ENCODE measurements at places on chromosomes 2 and 18. TPM values are rescaled to one million over a fixed set of nuclear protein-coding genes. Genes with fewer than 3 reads are reported as not detected.

GRCh38 chr2:123961576-123961975 lies 63.5 kb upstream of the CNTNAP5 start:
- no peak for DNase-seq

- DNase-seq, result no peak
These were observed 161.8 kb upstream of the DTNA start for GRCh38 chr18:34548120-34548972.

The LYPD6B gene
- 14.7 TPM for total RNA-seq

GRCh38 chr2:100208141-100208770 lies 65.9 kb upstream of the AFF3 start:
- no peak for DNase-seq

The NEUROD1 gene
- total RNA-seq, result not detected

- DNase-seq, result no peak
These were observed 1130.3 kb upstream of the ZEB2 start for GRCh38 chr2:145650226-145650625.

DNA sequence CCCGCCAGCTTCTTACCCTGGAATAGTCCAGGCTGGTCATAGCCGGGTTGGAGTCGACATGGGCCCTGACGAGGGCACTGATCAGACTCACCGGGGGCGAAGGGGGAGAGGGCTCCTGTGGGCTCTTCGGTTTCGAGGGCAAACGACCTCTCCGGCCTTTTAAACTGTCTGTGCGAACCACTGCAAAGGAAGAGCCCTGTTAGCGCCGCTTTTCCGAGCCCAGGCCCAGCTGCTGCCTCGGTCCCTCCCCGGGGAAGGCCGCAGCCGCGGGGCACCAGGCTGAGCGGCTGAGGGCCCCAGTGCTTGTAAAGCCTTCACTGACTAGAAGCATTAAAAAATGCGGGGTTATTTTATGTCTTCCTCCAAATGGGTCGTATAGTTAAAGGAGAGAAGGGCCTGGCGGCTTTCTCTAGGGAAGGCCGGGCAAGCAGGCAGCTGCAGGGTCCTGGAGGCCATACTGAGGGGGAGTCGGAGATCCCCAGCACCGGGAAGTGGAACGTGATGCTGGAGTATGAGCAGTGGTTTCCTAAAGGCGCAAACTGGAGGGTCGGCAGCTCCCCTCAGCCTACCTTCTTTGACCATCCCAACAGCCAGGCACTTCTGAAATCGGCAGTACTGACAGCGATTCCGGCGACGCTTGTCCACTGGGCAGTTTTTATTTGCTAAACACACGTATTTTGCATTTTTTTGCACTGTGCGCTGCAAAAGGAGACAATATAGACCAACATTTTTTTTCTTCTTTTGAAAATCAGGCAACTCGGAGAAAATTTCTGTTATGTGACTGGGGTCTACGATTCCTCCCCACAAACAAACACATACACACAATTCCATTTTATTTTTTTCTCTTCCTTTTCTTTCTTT lies 4.5 kb downstream of the NR4A2 start:
- DNase-seq, result no peak

The EVA1A gene
- 4.6 TPM for total RNA-seq

- DNase-seq, result no peak
These were observed 28.3 kb upstream of the EPG5 start for GRCh38 chr18:45995461-45995860.

The MAP4K4 gene
- 82.2 TPM for total RNA-seq

DNA sequence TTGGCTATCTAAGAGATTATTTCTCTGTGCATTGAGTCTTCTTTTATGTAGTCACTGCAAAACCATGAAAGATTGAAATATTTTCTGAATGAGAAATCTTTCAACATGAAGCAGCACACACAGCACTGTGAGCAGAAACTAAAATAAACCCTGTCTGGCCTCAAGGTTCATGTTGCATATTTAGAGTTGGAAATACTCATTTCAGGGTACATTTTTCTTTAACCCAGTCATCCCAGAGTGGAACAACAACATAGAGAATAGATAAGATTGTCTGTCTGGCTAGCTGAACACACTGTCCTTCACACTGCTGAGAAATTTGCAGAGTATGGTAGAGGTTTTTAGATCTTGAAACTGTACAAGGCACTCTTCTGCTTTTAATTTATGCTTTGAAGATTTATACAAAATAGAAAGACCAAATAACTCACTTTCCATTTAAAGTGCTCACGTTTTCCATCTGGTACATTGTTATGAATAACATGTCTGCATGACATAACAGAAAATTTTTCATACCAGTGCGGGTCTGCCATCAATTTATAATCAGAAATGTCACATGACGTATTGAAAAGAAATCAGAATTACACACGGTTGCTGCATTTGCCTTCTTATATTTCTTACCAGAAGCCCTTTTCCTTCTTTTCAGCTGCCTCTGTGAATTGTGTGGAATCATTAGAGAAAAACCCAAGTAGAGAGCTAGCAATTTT lies 25.0 kb upstream of the FN1 start:
- DNase-seq, result peak; percentile 85

DNA sequence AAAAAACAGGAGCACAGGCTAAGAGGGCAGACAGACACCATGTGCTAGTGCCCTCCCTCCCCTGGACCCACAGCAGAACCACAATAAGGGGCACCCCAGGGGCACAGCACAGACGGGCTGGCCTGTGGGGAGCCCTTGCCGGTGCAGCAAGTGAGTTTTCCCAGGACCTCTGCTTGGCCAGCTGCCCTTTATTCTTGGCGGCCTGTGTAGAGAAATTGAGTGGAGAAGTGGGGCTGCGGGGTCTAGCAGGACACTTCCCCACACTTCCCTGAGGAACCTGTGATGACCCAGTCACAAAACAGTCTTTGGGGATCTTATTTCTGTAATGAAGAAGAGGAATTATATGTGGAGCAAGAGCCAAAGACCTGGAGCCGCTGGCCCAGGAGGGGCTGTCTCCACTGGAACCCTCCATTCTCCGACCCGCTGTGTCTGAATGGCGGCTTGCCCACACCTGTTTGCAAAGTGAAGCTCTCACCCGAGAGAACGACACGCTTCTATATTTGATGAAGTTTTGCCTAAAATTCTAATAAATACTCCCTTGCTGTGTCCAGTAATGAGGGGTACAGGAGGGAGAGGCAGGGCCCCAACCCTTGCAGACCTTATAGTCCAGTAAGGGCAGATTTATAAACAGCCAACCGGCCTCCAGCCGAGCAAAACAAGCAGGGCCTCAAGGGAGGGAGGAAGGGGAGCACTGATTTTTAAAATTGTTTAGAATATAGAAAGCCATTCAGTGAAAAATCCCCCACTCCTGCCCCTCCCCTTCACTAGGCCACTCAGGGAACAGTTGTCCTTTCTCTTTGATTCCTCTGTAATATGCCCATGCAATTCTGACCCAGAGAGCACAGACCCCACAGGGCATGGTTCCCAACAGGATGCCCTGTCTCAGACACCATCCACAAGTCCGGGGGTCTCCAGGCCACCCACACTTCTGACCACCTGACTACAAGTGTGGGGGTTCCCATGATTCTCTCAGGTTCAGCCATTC lies 44.7 kb upstream of the SNED1 start:
- DNase-seq, result no peak

GRCh38 chr2:138205281-138205680 lies 241.0 kb downstream of the HNMT start:
- no peak for DNase-seq

The TMEM178A gene
- 0.51 TPM for total RNA-seq

DNA sequence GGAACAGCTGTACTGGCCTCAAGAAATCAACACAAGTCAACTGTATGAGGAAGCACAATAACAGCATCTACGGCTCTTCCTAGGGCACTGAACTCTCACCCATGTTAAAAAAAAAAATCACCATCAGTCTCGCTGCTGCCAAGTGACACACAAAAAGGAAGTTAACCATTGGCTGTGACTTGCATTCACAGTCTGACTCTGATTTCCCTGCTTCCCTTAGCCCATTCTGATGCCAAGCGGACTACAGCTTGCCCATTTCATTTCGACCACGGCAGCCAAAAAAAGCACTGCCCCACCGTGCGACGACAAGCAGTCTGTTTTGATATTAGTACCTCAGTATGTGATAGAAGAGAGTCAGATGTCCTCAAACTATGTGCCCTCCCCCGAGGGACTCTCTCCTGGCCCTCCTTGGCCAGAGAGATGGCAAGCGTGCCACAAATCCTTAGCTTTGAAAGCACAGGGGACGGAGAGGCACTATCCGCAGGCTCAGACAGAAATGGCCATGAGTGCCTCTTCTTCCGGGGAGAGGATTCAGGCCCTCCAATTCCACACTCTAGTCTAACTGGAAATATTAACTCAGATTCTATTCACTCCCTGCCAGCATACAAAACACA lies 250.0 kb downstream of the TCF4 start:
- no peak for DNase-seq

The ABCG8 gene
- total RNA-seq, result under 0.01 TPM

GRCh38 chr2:223523551-223524001 lies 78.6 kb downstream of the SCG2 start:
- peak; percentile 89 for DNase-seq

The LYG1 gene
- 0.77 TPM for total RNA-seq
